ENCODE measurements at places on chromosomes 3 and 15.

GRCh38 chr3:181719991-181720680 is 8.4 kb downstream of the SOX2 start:
- DNase-seq, result no peak

GRCh38 chr3:15241341-15241740 is 35.3 kb downstream of the CAPN7 start:
- peak; percentile 18 for DNase-seq

- no peak for DNase-seq
These were observed 207.2 kb downstream of the ROBO2 start for GRCh38 chr3:77247061-77247460.

DNA sequence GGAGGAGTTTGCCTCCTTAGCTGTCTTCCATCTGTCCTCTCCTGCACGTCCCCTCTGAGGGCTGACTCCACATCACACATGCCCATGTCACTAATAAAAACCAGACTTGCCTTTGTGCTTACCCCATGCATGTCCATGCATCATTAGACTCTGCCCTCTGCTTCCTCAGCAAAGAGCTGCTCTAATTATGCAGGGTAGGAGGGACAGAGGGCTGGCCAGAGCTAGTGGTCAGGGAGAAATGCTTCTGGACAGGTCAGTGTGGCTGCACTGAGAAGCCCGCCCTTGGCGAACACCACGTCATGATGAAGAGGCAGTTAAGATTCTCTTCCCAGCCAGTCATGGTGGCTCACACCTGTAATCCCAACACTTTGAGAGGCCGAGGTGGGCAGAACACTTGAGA is 8.9 kb downstream of the CA12 start:
- DNase-seq, result peak; percentile 40

GRCh38 chr3:57298041-57298440 is 5.6 kb upstream of the ASB14 start:
- DNase-seq, result no peak

DNA sequence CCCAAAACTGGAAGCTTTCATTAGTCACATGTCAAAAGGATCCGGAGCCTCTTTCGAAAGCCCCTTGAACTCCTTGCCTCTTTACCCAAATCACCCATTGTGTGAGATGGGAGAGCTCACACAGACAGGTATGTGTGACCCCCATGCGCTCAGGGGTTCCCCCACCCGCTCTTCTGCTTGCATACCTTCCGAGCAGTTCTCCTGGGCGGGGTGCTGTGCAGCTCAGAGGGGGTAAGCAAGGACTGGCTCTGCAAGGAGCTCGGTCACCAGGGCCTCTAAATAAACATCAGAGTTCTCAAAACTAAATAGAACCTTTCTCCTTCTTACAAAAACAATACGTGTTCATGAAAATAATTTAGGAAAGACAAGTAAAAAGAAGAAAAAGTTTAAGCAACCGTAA is 55.7 kb downstream of the PXYLP1 start:
- no peak for DNase-seq

- DNase-seq, result peak; percentile 30
These were observed 1.7 kb upstream of the GPR87 start for GRCh38 chr3:151318313-151318712.
